ENCODE measurements at places on chromosomes 7 and 10.

DNA sequence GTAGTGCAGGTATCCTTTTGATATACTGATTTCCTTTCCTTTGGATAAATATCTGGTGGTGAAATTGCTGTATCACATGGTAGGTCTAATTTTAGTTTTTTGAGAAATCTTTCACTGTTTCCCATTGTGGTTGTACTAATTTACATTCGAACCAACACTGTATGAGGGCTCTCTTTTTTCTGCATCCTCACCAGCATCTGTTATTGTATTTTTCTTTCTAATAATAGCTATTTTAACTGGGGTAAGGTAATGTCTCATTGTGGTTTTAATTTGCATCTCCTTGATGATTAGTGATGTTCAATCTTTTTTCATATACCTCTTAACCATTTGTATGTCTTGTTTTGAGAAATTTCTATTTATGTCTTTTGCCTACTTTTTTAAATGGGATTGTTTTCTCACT lies 335.4 kb upstream of the MTPN start:
- DNase-seq: no peak

- no peak for DNase-seq
Observed at GRCh38 chr10:38143587-38143986, 49.5 kb downstream of the ZNF37A start.

DNA sequence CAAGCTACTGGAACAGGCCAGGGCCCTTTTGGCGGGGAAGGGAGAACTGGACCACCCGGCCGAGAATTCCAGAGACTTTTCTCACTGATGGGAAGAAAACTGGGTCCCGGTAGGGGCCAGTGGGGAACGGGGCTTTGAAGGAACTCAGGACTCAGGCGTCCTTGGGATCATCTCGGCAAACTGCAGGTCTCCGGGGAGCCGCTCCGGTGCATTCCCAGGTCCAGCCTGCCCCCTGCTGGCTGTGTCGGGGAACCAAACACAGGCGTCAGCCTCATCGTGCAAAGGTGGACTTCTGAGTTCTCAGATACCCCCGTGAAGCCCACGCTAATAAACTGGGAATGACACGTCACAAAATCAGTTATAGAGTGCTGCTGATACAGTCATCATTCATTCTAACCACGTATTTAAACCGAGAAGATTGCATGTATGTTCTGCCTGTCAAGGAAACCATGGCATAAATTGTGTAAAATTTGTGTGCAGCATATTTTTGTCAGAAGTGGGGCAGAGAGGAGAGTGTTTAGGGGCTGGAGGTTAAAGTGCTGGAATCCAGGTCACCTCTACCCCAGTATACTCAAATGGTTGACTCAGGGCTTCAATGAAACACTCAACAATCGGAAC lies 76.1 kb upstream of the CPXM2 start:
- DNase-seq: peak; percentile 33

GRCh38 chr10:112565434-112566053 lies 118.5 kb downstream of the VTI1A start:
- DNase-seq: peak; percentile 15

All from NCI-H1417 (cell line).